ENCODE measurements at places on chromosomes 1 and 21.

GRCh38 chr1:185600641-185601040 is 133.6 kb upstream of the HMCN1 start:
- no peak for DNase-seq

- no peak for DNase-seq
Measured at GRCh38 chr21:45867041-45867666, 114.4 kb upstream of the COL6A1 start.

DNA sequence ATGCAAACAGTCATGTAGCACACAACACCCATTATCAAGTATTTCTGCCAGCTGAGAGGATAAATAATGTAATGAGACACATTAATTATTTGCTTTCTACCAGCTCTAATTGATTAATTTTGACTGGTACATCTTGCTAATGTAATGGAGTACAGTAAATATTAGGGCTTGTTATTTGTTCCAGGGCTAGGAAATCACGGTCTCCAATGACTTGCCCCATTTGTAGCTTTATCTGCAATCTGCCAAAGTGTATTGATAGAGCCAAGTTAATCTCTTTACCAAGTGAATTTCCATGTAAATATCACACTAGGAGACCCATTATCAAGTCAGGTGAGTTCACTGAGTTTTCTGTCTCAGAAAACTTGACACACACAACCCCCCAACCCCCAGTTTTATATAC is 55.1 kb downstream of the RGS13 start:
- DNase-seq = no peak

DNA sequence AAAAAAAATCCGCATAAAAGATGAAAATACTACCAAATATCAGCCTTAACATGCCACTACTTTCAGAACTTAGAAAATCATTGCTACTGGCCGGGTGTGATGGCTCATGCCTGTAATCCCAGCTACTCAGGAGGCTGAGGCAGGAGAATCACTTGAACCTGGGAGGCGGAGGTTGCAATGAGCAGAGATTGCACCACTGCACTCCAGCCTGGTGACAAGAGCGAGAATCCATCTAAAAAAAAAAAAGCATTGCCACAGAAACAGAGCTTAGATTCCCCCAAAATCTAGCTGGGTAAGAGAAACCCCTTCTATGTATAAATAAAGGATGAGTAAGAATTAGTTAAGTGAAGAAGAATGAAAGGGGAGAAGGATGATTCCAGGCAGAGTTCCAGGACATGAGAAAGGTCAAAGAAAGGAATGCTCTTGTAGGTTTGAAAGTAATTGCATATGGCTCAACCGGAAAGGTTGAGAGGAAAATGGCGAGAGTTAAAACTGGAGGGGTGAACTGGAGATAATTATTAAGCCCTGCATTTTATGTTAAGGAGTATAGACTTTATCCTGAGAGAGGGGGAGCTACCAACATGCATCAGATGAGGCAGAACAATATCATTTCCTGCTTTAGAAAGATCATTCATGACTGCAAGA is 19.7 kb upstream of the NRDC start:
- no peak for DNase-seq

DNA sequence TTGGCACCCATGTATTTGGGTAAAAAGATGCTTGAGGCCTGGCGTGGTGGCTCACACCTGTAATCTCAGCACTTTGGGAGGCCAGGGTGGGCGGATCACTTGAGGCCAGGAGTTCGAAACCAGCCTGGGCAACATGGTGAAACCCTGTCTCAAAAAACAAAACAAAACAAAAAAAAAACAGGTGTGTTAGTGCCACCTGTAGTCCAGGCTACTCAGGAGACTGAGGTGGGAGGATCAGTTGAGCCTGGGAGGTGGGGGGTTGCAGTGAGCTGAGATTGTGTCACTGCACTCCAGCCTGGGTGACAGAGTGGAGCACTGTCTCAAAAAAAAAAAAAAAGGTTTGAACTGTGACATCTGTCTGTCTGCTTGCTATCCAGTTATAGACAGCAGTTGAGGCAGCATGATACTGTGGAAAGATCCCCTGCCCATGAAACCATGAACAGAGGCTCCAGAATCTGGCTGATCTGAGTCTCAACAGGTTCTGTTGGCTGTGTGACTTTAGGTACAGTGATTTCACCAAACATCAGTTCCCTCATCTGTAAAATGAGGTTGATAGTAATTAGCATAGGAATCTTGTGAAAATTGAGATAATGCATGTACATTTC is 5.7 kb downstream of the DYRK1A start:
- no peak for DNase-seq

DNA sequence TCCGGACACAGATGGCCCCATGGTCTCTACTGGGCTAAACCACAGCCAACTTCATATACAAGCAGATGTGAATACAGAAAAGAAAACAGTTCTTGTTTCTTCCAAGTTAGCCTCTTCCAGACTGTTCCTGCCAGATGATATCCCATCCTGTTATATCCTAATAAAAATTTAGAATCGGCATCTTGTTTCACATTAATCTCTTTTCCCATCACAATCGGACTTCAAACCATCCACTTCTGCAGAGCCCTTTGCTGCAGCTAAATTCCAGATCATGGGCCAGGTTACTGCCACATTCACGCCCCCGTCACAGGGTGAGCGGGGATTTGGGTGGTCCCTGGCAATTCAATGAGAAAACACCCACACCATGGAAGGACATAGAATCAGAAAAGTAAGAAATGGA is 57.2 kb downstream of the NPHP4 start:
- DNase-seq = no peak

- DNase-seq = no peak
Measured at GRCh38 chr1:77623066-77623465, 59.4 kb downstream of the ZZZ3 start.

DNA sequence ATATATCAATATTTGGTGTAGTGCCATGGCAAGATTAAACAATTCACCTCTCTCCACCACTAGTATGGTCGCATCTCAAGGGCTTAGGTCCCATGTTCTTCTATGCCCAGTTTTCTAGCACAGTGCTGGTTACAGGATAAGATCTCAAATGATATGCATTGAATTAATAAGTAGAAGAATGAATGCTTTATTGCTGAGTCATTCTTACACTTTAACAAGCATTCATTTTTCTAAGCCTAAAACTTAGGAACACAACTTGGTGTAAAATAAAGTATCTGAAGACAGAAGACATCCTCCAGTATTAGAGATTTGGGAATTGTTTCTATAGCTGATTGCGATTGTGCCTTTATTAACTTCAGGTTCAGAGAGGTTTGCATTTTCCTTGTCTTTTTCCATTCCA is 85.8 kb downstream of the TBX15 start:
- DNase-seq = no peak

- no peak for DNase-seq
Measured at GRCh38 chr21:21137986-21138385, 139.8 kb downstream of the NCAM2 start.

GRCh38 chr1:96992871-96993270 is 271.3 kb downstream of the PTBP2 start:
- DNase-seq = no peak

- no peak for DNase-seq
Measured at GRCh38 chr1:53138991-53139884, 3.2 kb downstream of the SLC1A7 start.

DNA sequence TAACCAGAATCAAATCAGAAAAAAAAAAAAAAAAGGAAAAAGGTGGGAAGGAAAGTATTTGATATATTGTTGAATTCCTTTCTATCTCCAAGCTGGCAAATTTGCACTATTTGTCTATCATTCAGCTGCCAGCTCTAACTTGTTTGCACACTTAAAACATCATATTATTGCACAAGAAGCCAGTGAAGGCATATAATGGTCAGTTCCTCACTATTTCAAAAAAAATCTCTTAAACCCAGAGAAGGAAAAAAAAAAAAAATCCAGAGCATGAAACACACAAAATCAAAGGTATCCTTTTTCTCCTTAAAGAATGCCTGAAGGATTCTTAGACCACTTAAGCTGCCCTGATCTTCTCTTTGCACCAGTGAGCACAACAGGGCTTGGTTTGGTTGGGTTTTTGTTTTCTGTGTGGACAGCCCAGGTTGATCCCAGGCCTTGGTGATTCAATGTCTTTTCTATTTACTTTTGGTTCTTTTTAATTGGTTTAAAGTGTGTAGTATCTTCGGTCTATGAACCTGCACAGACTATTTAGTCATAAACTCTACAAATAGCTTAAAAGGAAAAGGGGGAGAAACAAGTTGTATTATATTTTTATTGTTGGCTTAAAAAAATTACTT is 40.2 kb downstream of the DUSP10 start:
- no peak for DNase-seq

DNA sequence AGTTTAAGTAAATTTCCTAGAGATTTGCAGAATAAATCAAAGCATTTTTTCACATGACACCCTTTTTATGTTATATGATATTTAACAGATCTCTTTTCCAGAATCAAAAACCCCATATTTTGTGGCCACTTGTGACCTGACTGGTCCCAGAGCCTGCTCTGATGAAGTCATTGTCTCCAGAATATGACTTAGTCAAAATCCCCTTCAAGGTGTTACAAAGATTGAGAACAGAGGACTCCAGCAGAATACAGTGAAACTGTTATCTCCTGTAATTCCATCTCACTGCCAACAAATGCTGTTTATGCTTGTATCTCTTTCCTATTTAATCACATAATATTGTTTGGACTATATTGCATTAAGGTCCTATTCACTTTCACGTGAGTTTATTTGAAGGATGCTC is 25.6 kb downstream of the RGS1 start:
- no peak for DNase-seq
